ENCODE measurements at places on chromosomes 3 and 15.

DNA sequence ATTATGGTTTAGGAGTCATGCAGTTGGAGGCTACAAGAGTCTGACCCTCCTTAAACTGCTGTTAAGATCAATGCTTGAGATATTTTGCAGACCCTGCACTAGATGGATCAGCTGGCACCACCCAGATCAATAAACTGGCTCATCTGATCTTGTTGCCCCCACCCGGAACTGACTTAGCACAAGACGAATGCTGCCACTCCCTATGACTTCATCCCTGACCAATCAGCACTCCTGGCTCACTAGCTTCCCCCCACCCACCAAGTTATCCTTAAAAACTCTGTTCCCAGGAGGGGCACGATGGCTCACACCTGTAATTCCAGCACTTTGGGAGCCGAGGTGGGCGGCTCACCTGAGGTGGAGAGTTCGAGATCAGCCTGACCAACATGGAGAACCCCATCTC lies 594.0 kb downstream of the NTRK3 start:
- DNase-seq = no peak

DNA sequence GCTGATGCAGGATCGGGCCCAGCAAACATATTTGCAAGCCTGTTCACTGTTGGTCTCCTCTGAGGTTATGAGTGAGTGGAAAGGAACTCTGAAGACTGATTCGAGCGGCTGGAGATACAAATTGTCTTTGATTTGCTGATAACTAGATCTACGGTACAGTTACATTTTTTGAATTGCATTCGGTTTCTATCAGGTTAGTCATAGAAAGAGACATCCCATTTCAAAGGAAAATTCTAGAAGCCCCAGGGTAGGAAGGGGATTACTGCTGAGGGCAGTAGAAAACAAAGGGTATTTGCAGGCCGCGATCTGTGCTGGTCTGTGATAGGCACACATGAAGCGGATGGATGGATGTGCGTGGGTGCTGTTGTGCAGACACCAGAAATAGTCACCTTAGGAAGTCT lies 228.4 kb downstream of the ITPR1 start:
- DNase-seq = no peak

- DNase-seq = no peak
Observed at GRCh38 chr3:168417016-168417415, 321.3 kb upstream of the GOLIM4 start.

- peak; percentile 16 for DNase-seq
Observed at GRCh38 chr3:21839592-21839991, 88.6 kb upstream of the ZNF385D start.

DNA sequence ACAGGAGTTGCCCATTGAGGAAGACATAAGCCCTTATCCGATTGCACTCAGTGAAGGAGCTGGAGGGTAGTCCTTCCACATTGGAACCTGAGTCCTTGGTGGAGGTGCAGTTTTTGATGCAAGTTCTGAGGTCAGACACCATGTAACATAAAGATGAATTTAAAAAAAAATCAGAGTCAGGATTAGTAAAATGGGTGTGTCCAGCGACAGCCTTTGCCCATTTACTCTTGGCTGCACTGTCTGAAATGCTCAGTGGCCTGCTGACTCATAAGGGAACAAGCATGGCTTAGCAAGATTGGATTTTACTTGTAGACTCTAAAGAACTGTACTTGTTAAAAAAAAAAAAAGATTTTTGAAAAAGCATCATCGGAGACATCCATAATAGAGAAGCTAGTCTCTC lies 241.1 kb upstream of the TOPAZ1 start:
- no peak for DNase-seq

- no peak for DNase-seq
Observed at GRCh38 chr15:43299411-43299810, 31.0 kb downstream of the LCMT2 start.

DNA sequence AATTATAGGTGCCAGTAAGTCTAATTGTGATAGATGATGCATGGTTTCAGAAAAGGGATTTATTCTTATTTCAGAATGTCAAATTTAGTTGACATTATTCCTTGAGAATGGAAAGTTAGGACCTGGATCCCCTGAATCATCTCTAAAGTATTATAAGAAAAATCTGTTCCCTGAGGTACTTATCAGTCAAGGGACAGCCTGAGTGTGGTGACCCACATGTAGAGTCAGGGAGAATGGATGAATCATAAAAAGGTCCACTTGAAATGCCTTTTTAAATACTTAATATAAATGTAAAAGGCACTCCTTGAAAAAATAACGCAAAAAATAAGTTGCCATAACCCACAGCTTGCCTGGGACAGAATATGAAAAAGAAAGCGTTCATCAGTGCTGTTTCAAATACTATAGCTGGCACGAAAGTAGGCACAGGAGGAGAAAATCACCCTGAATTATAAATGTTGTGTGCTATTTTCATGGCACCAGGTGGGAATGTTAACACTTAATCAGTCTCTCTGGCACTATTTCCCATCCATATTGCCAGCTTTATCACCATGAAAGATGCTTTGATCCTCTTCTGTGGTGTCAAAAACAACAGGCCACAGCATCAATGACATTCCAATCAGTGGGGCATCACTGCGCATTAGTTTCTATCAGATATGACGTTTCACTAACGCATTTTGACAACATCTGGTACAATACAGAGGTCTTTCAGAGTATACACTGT lies 208.5 kb downstream of the EPHA3 start:
- DNase-seq = no peak

Measured in hematopoietic multipotent progenitor cell treated with erythropoietin and hydrocortisone succinate and interleukin-3 and kit ligand, for 8 days (in vitro differentiated cells).